Pancreas (tissue), 10 donors: ENCODE measurements at places on chromosomes 6 and 20. TPM values are rescaled to one million over a fixed set of nuclear protein-coding genes. Genes with fewer than 3 reads are reported as not detected.

DNA sequence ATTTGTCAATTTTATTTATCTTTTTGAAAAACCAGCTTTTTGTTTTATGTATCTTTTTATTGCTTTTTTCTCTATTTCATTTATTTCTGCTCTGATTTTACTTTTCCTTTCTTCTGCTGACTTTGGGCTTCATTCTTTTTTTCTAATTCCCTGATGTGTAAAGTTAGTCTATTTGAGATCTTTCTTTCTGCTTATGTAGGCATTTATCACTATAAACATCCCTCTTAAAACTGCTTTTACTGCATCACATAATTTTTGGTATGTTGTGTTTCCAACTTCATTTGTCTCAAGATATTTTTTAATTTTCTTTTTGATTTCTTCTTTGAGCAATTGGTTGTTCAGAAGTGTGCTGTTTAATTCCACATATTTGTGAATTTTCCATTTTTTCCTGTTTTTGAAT, 174.8 kb downstream of the SLC24A3 start:
- H3K27ac ChIP-seq = no peak overlapping the region
- H3K4me3 ChIP-seq = no peak overlapping the region
- H3K36me3 ChIP-seq = no peaks in the 10 kb centered on the region

VTA1 gene
- 14.7 TPM for polyA plus RNA-seq

- no peak overlapping the region for H3K27ac ChIP-seq
- H3K27me3 ChIP-seq = no peaks in the 10 kb centered on the region
- peaks cover 11% of the 10 kb centered on the region for H3K4me1 ChIP-seq
- no peak for DNase-seq
- H3K36me3 ChIP-seq = no peaks in the 10 kb centered on the region
These were observed 21.8 kb upstream of the BTBD3 start for GRCh38 chr20:11895861-11896387.

MYH7B gene
- 1.9 TPM for polyA plus RNA-seq

CALHM4 gene
- polyA plus RNA-seq = not detected

GRCh38 chr6:43622541-43622940, 6.5 kb downstream of the GTPBP2 start:
- H3K36me3 ChIP-seq = no peaks in the 10 kb centered on the region
- H3K4me3 ChIP-seq = no peak overlapping the region
- no peak overlapping the region for H3K27ac ChIP-seq
- peaks cover 10% of the 10 kb centered on the region for H3K4me1 ChIP-seq
- no peak for DNase-seq

- H3K27ac ChIP-seq = no peak overlapping the region
- H3K4me1 ChIP-seq = no peaks in the 10 kb centered on the region
- no peaks in the 10 kb centered on the region for H3K36me3 ChIP-seq
- no peak overlapping the region for H3K4me3 ChIP-seq
These were observed 32.7 kb downstream of the PLN start for GRCh38 chr6:118580585-118581419.

DNA sequence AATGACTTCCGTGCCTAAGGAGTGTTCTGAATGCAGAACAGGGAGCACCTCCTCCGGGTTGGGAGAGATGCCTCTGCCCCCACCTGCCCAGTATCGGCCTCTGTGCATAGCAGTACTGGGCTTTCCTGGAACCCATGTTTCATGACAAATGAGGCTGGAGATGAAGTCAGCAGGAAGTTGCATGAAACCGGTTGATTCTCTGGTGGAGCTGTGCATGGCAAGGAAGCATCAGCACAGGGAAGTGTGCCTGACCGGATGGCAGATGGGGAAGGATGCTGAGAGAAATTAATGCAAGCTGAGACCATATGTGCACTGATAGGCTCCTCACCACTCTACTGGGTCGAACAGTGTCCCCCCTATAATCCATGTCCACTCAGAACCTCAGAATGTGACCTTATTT, 155.5 kb downstream of the CDH26 start:
- DNase-seq = no peak
- no peak overlapping the region for H3K27ac ChIP-seq
- H3K27me3 ChIP-seq = peaks cover 11% of the 10 kb centered on the region
- H3K4me1 ChIP-seq = no peaks in the 10 kb centered on the region
- H3K4me3 ChIP-seq = no peak overlapping the region
- no peaks in the 10 kb centered on the region for H3K36me3 ChIP-seq

DNA sequence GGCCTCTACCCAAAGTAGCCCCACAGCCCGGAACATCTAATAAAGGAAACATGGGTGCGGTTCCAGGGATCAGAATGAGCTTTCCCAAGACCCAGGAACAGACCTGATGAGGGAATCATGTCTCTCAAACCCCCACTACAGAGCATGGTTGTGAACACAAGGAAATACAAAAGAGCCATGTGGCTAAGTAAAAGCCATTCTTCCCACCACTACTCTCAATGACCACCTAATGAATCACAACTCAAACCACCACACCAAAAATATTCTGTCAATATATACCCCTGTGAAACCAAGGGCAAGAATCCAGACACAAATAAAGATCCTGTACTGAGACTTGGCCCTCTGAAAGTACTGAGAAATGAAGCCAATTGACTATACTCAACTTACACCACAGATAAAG, 20.9 kb upstream of the COL21A1 start:
- no peak overlapping the region for H3K4me3 ChIP-seq
- no peaks in the 10 kb centered on the region for H3K36me3 ChIP-seq
- DNase-seq = no peak

- no peak for DNase-seq
- no peak overlapping the region for H3K27ac ChIP-seq
- H3K36me3 ChIP-seq = no peaks in the 10 kb centered on the region
- H3K27me3 ChIP-seq = no peaks in the 10 kb centered on the region
- H3K4me1 ChIP-seq = no peaks in the 10 kb centered on the region
These were observed 71.8 kb upstream of the ANKEF1 start for GRCh38 chr20:9963029-9963428.

FLRT3 gene
- 0.72 TPM for polyA plus RNA-seq

PAX1 gene
- polyA plus RNA-seq = not detected

- no peak overlapping the region for H3K4me3 ChIP-seq
- no peaks in the 10 kb centered on the region for H3K27me3 ChIP-seq
- H3K4me1 ChIP-seq = no peaks in the 10 kb centered on the region
- H3K27ac ChIP-seq = no peak overlapping the region
These were observed 72.6 kb downstream of the NINL start for GRCh38 chr20:25512709-25513108.

DNA sequence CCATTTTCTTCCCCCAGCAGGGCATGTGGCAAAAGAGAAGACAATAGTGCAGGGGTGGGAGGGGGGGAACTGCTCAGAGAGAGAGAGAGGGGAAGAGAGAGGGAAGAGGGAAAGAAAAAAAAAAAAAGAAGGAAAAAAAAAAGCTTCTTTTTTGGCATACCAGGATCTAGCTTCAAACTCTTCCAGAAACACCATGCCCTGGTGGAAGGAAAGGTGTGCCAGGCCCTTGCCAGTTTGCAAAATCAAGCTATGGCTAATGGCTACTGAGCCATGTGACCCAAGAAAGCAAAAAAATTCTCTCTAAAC, 326 bp downstream of the ZMYND8 start:
- H3K4me1 ChIP-seq = peaks cover 96% of the 10 kb centered on the region
- no peaks in the 10 kb centered on the region for H3K27me3 ChIP-seq
- H3K27ac ChIP-seq = peak overlapping the region; percentile 94
- H3K4me3 ChIP-seq = no peak overlapping the region
- no peaks in the 10 kb centered on the region for H3K36me3 ChIP-seq

DNA sequence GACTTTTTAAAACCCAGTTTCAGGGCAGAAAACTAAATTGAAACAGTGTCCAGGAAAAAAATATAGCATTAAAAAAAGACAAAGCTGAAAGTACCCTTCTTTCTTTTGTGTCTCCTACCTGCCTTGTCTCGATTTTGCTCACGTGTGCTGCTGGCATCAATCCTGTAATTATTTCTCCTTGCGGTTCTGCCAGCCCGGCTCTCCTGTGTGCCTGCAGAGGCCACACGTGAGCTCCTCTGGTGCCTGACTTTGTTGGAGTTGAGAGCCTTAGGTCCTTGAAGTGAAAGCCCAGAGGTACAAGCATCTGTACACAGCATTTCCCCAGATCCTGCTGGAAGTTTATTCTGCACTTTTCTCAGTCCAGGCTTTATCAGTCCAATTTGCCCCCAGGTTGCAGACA, 36.5 kb downstream of the GHRH start:
- H3K27me3 ChIP-seq = no peaks in the 10 kb centered on the region
- H3K27ac ChIP-seq = no peak overlapping the region
- no peak overlapping the region for H3K4me3 ChIP-seq
- H3K36me3 ChIP-seq = peaks cover 65% of the 10 kb centered on the region
- peaks cover 9% of the 10 kb centered on the region for H3K4me1 ChIP-seq

DNA sequence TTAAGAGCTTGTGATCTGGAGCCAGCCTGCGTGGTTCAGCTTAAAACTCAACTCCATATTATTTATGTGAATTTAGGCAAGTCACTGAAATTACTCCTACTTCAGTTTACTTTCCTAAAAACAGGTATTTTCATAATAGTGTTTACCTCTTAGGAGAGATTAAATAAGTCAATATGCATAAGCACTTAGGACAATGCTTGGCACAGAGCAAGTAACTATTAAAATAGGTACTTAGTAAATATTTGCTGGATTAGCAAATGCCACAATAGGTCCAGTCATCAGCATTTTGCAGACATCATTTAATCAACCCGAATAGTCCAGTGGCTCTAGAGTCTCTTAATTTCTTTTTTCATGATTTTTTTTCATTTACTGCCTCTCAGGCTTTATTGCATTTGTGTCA, 78.6 kb upstream of the PTPRK start:
- H3K36me3 ChIP-seq = no peaks in the 10 kb centered on the region
- no peaks in the 10 kb centered on the region for H3K4me1 ChIP-seq
- DNase-seq = no peak
- H3K27me3 ChIP-seq = no peaks in the 10 kb centered on the region

DNA sequence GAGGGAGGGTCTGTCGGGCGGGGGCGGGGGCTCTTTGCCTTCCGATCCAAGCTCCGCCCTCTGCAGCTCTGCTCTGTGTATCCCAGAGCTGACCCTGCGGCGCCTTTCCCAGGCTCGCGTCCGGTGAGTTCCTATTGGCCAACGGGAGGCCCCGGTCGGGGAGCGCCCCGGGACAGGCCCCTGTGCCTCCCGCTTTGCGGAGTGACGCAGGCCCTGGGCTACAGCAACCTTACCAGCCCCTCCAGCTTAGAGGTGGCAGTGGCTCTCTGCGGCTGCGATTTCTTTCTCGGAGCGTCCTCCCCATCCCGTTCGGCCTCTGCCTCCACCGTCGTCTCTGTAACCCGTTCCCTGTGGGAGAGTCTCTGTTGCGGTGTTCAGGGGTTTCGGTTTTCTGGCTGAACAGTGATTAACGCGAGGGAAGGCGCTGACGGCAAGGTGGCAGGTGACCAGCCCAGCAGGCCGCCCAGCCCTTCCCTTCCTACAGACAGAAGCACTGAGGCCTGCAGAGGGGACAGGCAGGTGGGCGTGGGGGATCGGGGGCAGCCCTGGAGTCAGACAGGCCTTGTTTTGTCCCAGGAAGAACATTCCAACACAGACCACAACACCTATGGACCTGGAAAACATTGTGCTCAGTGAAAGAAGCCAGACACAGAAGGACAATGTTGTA, 18.1 kb upstream of the CEBPB start:
- H3K4me3 ChIP-seq = peak overlapping the region; percentile 63
- H3K27me3 ChIP-seq = no peaks in the 10 kb centered on the region
- peaks cover 6% of the 10 kb centered on the region for H3K4me1 ChIP-seq
- H3K36me3 ChIP-seq = no peaks in the 10 kb centered on the region
- peak overlapping the region; percentile 66 for H3K27ac ChIP-seq
- peak; percentile 85 for DNase-seq

- no peak overlapping the region for H3K4me3 ChIP-seq
- H3K27ac ChIP-seq = no peak overlapping the region
- no peaks in the 10 kb centered on the region for H3K4me1 ChIP-seq
- H3K27me3 ChIP-seq = no peaks in the 10 kb centered on the region
These were observed 246.2 kb downstream of the HACE1 start for GRCh38 chr6:104613416-104614001.

DNA sequence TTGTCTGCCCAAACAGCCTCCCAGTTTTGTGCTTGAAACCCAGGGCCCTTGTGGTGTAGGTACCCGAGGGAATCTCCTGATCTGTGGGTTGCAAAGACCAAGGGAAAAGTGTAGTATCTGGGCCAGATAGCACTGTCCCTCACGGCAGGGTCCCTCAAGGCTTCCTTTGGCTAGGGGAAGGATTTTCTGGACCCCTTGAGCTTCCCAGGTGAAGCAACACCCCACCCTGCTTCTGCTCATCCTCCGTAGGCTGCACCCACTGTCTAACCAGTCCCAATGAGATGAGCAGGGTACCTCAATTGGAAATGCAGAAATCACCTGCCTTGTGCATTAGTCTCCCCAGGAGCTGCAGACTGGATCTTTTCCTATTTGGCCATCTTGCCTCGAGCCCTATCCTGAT, 791.8 kb upstream of the MANEA start:
- H3K4me1 ChIP-seq = no peaks in the 10 kb centered on the region
- no peaks in the 10 kb centered on the region for H3K27me3 ChIP-seq
- H3K4me3 ChIP-seq = no peak overlapping the region
- no peak overlapping the region for H3K27ac ChIP-seq

DNA sequence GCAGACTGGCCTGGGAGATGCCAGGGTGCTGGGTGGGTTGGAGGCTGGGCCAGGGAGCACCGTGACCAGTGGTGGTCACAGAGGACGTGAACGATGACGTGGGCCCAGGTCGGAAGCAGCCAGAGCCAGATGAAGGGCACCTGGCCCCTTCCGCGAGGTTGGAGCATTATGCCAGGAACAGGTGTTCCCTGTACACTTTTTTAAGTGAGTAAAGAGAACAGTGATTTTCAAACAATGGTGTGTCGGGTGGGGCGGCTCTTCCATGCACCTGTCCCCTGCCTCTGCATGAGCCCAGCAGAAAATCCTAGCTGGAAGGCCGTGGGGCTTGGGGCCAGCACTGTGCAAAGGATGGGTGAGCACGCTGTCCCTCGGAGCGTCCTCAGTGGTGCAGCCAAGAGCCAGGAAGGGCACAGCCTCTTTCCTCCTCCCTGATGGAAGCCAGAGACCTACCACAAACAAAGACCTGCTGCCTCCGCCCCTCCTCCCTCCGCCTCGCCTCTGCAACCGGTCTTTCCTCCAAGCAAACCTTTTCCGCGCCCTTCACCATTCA, 350.5 kb downstream of the ZFAND3 start:
- no peaks in the 10 kb centered on the region for H3K27me3 ChIP-seq
- no peak overlapping the region for H3K4me3 ChIP-seq
- H3K4me1 ChIP-seq = no peaks in the 10 kb centered on the region
- DNase-seq = no peak

- no peaks in the 10 kb centered on the region for H3K36me3 ChIP-seq
- H3K27me3 ChIP-seq = no peaks in the 10 kb centered on the region
- H3K4me3 ChIP-seq = no peak overlapping the region
- no peak overlapping the region for H3K27ac ChIP-seq
- no peak for DNase-seq
These were observed 163.9 kb downstream of the FAXC start for GRCh38 chr6:99185525-99185924.

GRCh38 chr6:21731411-21732031, 138.0 kb downstream of the SOX4 start:
- H3K4me1 ChIP-seq = no peaks in the 10 kb centered on the region
- H3K36me3 ChIP-seq = no peaks in the 10 kb centered on the region
- no peaks in the 10 kb centered on the region for H3K27me3 ChIP-seq
- H3K4me3 ChIP-seq = no peak overlapping the region

CCR6 gene
- 0.08 TPM for polyA plus RNA-seq

GRCh38 chr6:163878698-163879097, 464.2 kb downstream of the QKI start:
- DNase-seq = no peak
- H3K27ac ChIP-seq = no peak overlapping the region
- H3K36me3 ChIP-seq = no peaks in the 10 kb centered on the region

- H3K4me1 ChIP-seq = no peaks in the 10 kb centered on the region
- H3K4me3 ChIP-seq = no peak overlapping the region
- H3K27ac ChIP-seq = no peak overlapping the region
- H3K36me3 ChIP-seq = no peaks in the 10 kb centered on the region
- H3K27me3 ChIP-seq = no peaks in the 10 kb centered on the region
These were observed 34.9 kb upstream of the FOXA2 start for GRCh38 chr20:22619272-22619671.

PM20D2 gene
- 3.6 TPM for polyA plus RNA-seq
